ENCODE measurements at places on chromosomes 12 and 14.

GRCh38 chr12:22474970-22475720, 69.2 kb downstream of the C2CD5 start:
- DNase-seq, result no peak

GRCh38 chr14:49294621-49295148, 291.5 kb downstream of the RPS29 start:
- no peak for DNase-seq

DNA sequence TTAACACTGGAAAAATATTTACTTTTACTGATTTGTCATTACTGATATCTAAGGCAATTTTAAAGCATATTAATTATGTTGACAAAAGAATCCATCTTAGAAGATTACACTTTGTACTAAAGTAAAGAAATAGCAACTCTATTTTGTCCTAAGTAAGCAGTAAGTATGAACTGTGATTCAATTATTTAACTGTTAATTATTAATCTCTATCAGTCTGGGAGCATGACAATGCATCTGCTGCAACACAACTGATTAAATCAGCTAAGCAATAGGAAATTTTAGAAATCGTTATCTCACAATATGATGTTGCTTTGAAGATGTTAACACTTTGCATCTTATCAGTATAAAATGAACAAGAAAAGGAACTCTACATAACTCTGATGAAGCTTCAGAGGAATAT, 172.3 kb downstream of the DPY19L2 start:
- DNase-seq, result no peak

DNA sequence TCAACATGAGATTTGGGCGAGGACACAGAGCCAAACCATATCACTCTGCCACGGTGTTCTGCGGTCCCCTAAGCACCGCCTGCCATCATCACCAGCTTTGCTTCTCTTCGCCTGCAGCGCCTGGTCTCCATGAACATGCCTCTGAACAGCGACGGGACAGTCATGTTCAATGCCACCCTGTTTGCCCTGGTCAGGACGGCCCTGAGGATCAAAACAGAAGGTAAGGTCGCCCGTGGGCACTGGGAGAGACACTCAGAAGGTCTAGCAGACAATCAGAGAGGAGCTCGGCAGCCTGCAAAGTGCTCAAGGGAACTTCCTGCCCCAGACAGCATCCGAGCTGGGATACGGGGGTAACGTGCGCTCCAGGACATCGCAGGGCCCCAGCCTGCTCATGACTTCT, 126.0 kb upstream of the FKBP4 start:
- DNase-seq, result no peak

DNA sequence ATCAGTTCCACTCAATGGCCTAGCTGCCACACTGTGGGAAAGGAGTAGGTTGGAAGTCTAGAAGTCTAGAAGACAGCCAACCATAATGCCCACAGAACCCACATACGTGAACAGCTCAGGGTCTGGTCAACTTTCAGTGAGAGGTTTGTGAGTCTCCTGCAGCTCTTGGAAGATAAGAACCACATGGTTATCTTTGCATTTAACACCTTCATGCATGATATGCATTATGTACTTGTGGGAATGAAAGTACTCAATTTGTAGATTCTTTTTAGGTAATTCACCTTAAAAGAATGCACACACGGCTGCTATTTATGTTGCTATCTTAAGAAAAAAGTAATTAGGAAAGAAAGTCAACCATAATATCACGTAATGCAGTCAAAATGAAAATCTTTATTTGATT, 126.7 kb downstream of the ESRRB start:
- DNase-seq, result no peak

- no peak for DNase-seq
Measured at GRCh38 chr14:70061108-70061507, 127.6 kb downstream of the SLC8A3 start.

GRCh38 chr14:33809396-33809981, 141.4 kb downstream of the EGLN3 start:
- DNase-seq, result no peak

DNA sequence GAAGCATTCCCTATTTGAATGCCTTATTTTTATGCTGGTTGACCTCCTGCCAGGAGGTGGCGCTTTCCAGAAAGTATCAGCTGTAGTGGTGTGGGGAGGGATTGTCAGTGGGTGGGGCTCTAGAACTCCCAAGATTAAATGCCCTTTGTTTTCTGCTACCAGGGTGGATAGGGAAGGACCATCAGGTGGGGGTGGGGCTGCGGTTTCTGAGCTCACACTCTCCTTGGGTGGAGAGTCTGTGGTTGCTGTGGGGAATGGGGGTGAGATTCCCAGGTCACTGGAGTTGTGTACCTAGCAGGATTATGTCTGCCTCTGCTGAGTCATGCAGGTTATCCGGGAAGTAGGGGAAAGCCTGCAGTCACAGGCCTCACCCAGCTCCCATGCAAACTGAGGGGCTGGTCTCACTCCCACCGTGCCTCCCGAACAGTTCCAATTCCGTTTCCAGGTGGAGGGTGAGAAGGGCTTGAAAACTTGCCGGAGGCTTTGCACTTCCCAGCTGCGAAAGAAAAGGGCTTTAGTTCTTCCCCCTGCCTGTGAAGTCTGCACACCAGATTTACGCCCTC, 68.3 kb downstream of the ALG10B start:
- no peak for DNase-seq

DNA sequence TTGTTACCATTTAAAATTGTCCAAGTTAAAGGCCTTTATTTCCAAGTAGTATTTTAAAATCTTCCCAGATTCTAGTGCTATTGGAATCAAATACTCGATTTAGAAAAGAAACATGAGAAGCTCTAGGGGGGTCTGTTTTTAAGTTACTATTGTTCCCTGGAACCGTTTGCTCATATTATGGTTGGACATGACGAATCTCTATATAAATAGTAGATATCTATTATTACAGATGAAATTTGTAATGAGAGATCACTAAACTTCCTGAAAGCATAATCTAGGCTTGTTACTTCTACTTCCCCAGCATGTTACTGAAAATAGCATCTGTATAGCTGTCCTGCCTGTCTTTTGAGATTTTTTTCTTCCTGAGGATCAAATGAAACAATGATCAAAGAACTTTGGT, 70.1 kb downstream of the LGR5 start:
- no peak for DNase-seq

DNA sequence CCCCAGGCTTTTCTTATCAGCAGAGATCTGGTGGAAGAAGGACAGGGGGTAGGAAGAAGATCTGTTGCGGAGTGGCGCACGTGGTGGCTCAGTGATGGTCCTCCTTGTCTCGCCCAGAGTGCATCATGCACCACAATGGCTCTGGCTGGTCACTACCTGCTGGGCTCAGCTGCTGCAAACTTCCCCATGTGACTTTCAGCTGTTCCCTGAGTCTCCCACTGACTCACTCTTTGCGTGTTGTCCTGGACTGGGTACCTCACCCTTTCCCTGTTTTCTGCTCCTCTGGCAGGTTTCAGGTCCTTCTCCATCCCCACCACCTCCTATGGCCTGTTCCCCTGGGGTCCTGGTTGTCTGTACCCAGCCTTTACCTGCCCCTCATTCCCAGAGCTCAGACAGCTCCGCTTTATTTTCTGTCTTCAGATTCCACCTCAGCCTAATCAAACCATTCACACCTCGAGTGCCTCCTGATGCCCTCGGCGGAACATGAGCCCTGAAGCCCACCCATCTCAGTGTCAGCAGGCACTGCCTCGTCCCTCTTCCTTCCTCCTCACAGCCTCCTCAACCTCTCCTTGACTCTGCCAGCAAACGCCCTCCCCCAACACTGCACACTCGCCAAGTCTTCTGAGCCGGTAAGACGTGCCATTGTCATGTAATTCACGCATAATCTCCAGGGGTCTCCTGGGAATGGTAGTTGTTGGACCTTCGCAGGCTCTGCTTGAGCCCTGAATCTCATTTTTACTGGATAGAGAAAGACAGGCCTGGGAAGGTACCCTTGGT, 1.8 kb downstream of the C1R start:
- no peak for DNase-seq

- no peak for DNase-seq
Measured at GRCh38 chr12:40171066-40171465, 53.7 kb upstream of the LRRK2 start.

- no peak for DNase-seq
Measured at GRCh38 chr12:54924972-54925707, 59.4 kb downstream of the TESPA1 start.

DNA sequence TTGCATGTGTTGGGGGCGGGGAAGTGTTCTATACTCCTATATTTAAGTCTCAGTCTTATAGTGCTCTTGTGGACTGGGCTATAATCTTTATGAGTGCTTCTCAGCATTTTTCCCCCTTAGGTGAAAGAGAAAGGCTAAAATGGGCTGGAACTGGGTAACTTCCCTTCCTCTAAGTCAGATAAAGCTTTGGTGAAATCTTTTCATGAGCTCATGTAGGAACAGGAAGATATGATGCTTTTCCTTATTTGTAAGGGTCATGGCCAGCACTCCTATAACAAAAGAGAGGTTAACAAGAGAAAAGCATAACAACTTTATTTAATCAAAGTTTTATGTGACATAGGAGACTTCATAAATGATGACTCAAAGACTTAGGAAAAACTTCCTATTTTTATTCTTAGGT, 841.5 kb downstream of the SLC16A7 start:
- DNase-seq, result no peak

- DNase-seq, result no peak
Measured at GRCh38 chr12:11729439-11730150, 80.1 kb downstream of the ETV6 start.

- DNase-seq, result no peak
Measured at GRCh38 chr12:114450515-114451300, 44.8 kb upstream of the TBX5 start.

DNA sequence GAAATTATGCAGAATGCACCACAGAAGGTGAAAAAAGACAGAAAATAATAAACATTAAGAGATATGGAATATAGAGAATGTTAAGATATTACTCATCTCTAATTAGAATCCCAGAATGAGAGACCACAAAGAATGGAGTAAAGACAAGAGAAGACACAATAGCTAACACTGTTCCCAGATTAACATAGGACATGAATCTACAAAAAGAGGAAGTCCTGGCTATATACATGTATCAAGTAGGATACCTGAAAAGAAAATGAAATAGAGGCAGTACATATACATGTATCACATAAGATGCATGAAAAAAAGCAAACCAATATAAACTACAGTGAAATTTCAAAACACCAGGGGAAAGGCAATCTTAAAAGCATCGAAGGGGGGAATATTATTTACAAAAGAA, 5.6 kb upstream of the EPS8 start:
- no peak for DNase-seq

GRCh38 chr12:89333564-89334252, 18.6 kb downstream of the DUSP6 start:
- DNase-seq, result no peak

GRCh38 chr12:31687101-31687527, 27.6 kb downstream of the ETFBKMT start:
- DNase-seq, result no peak

GRCh38 chr14:52369305-52369801, 55.2 kb downstream of the PTGER2 start:
- no peak for DNase-seq
